ENCODE measurements at places on chromosomes 5 and 9. TPM values are rescaled to one million over a fixed set of nuclear protein-coding genes. Genes with fewer than 3 reads are reported as not detected.

- DNase-seq: no peak
Measured at GRCh38 chr9:13027879-13028278, 251.6 kb downstream of the MPDZ start.

Gene SHOC1
- polyA plus RNA-seq: not detected

DNA sequence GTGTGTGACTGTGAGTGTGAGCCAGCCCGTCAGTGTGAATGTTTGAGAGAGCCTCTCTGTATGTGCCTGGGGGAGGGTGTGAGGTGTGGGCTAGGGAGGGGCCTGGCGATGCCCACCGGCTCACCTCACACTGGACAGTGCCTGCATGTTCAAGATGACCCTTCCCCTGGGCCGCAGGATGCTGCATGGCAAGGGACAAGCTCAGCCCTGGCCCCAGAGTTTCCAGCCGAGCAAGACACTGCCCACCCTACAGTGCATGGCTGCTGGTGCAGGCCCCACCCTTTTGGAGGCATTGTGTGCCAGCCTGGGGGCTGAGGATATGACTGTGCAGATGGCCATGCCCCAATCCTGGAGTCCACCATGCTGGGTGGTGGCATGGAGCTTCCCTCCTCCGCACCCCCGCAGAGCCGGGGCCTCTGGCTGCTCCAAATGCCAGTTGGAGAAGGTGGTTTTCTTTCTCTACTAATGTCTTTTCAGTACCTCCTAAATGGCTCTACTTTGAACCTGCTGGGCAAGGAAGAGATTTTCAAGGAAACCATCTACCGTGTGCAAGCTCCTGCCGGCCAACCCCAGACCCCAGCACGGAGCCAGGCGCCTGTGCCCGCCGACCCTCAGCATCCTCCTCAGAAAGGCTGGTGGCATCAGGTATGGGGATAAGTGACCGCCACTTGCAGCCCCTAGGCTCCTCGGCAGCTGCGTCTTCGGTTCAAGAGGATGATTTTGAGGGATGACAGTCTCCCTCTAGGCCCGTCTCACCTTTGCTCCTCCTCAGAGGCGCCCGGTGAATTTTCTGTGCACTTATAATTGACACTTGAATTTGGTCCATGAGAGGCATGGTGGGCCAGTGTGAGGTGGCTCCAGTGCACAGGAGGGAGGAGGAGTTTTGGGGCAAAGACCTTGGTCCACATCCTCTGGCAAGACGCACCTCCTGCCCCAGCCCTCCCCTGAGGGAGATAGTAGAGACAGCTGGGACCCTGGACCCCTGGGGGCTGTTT lies 27.7 kb downstream of the FGD3 start:
- no peak for DNase-seq

- no peak for DNase-seq
Measured at GRCh38 chr5:132273631-132274030, 16.1 kb downstream of the PDLIM4 start.

DNA sequence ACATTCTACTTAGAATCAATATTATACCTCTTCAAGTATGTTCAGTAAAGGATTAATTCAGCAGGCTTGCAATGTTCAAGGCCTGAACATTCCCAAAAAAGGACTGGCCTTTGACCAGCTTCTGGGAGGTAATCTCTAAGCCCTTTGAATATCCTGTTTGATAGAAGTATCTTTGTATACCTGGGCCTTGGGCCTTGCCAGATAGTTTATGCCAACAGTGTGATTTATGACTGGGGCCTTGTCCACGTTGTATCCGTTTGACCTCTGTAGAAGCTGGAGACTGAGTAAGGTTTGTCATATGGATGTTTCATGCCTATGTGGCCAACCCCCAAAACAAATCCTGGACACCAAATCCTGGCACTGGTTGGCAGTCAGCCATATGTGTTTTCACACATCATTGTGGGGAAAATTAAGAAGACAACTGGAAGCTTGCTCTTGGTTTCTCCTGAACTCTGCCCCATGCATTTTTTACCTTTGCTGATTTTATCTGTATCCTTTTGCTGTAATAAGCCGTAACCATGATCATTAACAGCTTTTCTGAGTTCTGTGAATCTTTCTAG lies 92.1 kb downstream of the RMI1 start:
- no peak for DNase-seq

DNA sequence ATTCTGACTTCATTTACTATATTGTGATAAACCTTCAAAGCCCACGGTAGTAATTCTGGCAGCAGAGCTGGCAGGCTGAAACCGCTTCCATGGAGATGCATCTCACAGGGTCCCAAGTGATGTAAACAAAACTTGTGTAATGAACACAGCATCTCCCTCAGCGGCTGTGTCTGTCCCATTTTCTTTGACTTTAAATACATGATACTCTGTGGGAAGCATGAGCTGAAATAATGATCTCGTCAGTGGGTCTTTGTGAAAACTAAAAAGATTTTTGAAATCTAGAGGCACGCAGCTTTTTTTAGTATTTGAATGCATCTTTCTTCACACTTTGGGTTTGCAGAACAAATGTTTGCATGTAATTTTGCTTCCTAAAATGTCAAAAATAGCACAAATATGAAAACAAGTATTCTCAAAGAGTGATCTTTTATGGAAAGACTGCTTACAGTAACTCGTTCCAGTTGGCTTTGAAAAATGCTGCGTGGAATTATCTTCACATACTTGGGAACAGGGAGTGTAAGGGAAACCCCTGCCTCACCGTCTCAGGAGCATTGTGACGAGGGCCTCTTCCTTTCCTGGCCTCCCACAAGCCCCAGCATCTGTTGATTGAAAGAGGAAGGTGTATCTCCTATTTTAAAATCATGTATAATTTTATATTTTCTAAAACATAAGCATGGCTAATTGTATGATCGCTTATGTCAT lies 18.1 kb upstream of the LPCAT1 start:
- no peak for DNase-seq

Gene TLR4
- 214 TPM for polyA plus RNA-seq

Gene TMOD1
- not detected for polyA plus RNA-seq

GRCh38 chr9:96163712-96164111 lies 138.3 kb downstream of the HSD17B3 start:
- no peak for DNase-seq
